Articular chondrocyte of knee joint (primary cell): ENCODE measurements at places on chromosomes 5 and 9. TPM values are rescaled to one million over a fixed set of nuclear protein-coding genes. Genes with fewer than 3 reads are reported as not detected.

Gene CRB2
- under 0.01 TPM in 1 of 2 replicates, not detected in the other for total RNA-seq

Gene AHRR
- total RNA-seq, result 20.1 and 21.1 TPM in 2 replicates

Gene TMOD1
- total RNA-seq, result 0.65 and 1.0 TPM in 2 replicates

Gene SLC6A7
- not detected in 2 replicates for total RNA-seq

Gene PTGR1
- 109 and 116 TPM in 2 replicates for total RNA-seq

Gene MEGF10
- 0.78 and 4.5 TPM in 2 replicates for total RNA-seq

Gene AK8
- 0.78 and 0.86 TPM in 2 replicates for total RNA-seq

Gene SMIM33
- total RNA-seq, result not detected in 2 replicates

Gene PHYHD1
- total RNA-seq, result 9.1 and 10.3 TPM in 2 replicates

Gene GCNT4
- 2.5 and 3.6 TPM in 2 replicates for total RNA-seq

Gene ATP10B
- total RNA-seq, result not detected in 2 replicates
